Stimulated activated CD4-positive, alpha-beta T cell treated with anti-CD3 and anti-CD28 coated beads, Interleukin-1b, Interleukin-23, amount 100 ng/mL, for 1 hour (primary cell): ENCODE measurements at places on chromosomes 6 and 20.

GRCh38 chr6:151705993-151706733 lies 101.3 kb upstream of the ESR1 start:
- DNase-seq: no peak

DNA sequence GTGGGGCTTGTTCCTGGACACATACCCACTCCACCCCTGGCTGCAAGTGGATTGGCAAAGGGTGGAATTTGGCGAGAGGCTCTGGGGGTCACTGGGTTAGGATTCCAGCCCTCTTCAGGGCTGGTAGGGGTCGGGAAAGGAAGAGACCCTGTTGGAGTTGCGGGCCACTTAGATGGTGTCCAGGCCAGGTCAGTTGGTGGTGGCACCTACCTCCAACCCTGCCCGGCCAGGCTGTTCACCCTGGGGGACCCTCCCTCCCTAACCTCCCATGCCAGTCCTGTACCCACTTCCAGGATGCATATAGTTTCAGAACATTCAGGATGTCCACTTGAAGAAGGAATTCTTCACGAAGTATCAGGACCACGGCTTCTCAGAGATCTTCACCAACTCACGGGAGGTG lies 21.0 kb downstream of the CAPN11 start:
- DNase-seq: no peak

DNA sequence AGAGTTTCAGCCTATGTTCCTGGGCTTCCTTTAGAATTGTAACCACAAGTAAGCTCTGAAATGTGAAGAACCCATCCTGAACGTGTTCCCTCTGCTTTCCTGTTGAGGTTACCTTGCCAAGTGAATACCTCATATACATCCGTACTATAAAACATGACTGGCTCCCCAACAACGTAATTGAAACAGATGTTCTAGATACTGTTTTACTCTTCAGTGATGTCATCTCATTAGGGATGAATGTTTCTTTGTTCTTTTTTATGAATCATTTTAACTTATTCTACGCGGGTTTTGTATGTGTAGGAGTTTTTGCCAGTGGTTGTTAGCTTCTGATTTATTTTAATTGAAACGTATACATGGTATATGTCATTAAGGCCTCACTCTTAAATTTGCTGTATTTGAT lies 166.8 kb downstream of the SAMD5 start:
- DNase-seq: no peak

GRCh38 chr6:11828262-11828870 lies 49.8 kb upstream of the ADTRP start:
- no peak for DNase-seq
